ENCODE measurements at places on chromosomes 1 and 21.

DNA sequence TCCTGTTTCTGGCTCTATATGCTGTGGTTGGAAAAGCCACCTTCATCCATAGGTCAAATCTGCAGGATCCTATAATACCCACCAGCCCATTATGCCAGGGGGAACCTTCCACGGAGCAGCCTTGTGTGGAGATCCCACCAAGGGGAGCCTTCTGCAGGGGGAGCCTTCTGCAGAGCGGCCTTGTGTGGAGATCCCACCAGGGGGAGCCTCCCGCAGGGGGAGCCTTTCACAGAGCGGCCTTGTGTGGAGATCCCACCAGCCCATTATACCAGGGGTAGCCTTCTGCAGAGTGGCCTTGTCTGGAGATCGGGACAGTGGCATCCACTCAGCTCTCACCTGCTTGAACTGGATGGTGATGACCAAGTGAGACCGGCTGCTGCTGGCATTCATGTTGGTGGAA, 85.3 kb downstream of the SCCPDH start:
- DNase-seq, result no peak

DNA sequence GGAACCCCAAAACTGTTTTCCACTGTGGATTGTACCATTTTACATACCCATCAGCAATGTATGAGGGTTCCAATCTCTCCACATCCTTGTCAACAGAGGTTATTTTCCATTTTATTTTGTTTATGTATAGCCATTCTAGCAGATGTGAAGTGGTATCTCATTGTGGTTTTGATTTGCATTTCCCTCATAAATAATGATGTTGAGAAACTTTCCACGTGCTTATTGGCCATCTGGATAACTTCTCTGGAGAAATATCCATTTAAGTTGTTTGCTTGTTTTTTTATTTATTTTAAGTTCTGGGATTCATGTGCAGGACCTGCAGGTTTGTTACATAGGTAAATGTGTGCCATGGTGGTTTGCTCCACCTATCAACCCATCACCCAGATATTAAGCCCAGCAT, 280.2 kb upstream of the USP25 start:
- no peak for DNase-seq

DNA sequence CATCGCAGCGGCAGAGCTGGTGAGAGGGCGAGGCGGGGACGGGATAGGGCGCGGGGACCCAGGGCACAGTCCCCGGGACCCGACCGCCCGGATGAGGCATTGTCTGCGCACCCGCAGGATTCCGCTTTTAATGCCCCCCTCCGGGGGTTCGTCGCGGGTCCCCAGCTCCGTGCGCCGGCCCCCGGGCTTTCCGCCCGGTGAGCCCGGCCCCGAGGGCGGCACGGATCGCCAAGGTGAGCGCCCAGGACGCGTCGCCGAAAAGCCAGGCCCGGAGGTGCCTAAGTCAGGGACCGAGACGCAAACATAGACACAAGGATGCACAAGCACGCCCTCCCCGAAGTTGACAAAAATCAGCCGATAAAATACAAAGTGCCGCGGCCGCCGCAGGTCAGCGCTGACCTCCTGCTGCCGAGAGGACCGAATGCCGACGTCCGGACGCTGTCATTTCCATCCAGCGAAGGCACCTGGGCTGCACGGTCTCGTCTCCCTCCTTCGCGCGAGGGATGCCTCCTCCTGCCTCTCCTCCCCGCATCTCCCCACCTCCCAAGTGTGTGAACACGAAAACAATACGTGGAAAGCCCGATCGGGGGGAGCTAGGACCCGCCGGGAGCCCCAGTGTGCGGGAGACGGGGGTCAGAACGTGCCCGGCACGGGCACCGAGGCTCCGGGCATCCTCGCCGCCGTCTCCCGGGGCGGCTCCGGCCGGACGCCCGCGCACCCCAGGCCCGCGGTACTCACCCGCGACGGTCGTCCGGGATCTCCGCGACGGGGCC, 101.1 kb upstream of the SOD1 start:
- peak; percentile 74 for DNase-seq

DNA sequence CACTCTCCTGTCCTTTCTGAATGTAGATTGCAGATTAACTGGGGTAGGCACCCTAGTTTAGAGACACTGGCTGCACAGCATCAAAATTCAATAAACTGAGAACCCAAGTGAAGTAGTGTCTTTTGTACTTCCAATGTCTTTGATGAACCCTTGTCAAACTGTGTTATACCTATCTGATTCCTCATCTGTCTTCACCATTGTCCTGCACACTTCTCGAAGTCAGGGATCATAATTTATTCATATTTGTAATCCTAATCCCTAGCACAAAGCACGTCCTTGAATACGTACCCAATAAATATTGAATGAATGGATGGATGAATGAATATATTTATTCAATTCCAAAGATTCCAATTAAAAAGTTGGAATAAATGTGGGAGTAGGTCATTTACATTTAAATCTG, 256.6 kb upstream of the PTBP2 start:
- DNase-seq, result no peak
